ENCODE measurements at places on chromosomes 7 and 10. TPM values are rescaled to one million over a fixed set of nuclear protein-coding genes. Genes with fewer than 3 reads are reported as not detected.

The ASB4 gene
- 8.7 TPM for total RNA-seq

The RBAK gene
- total RNA-seq = 8.7 TPM

The CACNB2 gene
- 55.9 TPM for total RNA-seq

The NKX6-2 gene
- not detected for total RNA-seq

The ASZ1 gene
- total RNA-seq = not detected

The KMT2C gene
- 40.2 TPM for total RNA-seq

The SIRT1 gene
- total RNA-seq = 16.5 TPM

The SLC13A1 gene
- total RNA-seq = not detected

The PIK3AP1 gene
- 7.5 TPM for total RNA-seq

The IQCE gene
- 11.9 TPM for total RNA-seq

The MRLN gene
- not detected for total RNA-seq

The UCMA gene
- not detected for total RNA-seq

- no peak for DNase-seq
These were observed 8.1 kb downstream of the SEMA4G start for GRCh38 chr10:100977436-100977835.

GRCh38 chr7:7327423-7327822 lies 145.1 kb downstream of the C1GALT1 start:
- no peak for DNase-seq

GRCh38 chr7:55109404-55110167 lies 90.8 kb downstream of the EGFR start:
- no peak for DNase-seq

GRCh38 chr7:151793531-151793951 lies 83.4 kb downstream of the PRKAG2 start:
- DNase-seq = peak; percentile 71

DNA sequence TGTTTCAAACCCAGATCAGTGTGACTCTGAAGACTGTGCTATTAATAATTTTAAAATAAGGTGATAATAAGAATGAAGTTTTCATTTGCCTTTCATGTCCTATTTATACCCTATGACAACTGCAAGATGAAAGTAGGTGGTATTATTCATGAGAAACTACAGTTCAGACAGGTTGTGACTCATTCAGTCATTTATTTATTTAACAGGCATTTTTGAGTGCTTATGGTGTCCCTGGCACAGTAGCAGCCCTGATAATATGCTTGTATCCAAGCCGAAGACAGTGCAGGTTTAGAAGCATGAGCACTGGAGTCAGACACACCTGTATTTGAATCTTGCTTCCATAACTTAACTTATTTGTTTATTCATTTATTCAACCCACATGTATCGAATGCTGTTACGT lies 87.1 kb downstream of the FZD1 start:
- DNase-seq = no peak

- no peak for DNase-seq
These were observed 114.7 kb downstream of the RPS24 start for GRCh38 chr10:78148216-78148960.

DNA sequence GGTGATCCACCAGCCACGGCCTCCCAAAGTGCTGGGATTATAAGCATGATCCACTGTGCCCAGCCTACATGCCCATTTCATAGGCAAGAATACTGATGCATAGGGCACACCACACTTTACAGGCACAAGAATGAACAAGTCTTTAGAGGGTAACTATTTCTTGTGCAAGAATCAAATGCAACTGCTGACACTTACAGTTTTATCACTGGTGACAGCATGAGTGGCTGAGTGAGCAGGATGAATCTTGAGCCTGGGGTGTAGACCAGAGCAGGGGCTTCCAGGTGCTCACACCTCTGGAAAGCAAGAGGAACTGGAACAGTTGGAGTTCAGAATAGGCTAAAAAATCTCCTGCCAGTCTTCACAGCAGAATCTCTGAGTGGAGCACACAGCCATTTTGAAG lies 287.5 kb downstream of the KCNMA1 start:
- no peak for DNase-seq

DNA sequence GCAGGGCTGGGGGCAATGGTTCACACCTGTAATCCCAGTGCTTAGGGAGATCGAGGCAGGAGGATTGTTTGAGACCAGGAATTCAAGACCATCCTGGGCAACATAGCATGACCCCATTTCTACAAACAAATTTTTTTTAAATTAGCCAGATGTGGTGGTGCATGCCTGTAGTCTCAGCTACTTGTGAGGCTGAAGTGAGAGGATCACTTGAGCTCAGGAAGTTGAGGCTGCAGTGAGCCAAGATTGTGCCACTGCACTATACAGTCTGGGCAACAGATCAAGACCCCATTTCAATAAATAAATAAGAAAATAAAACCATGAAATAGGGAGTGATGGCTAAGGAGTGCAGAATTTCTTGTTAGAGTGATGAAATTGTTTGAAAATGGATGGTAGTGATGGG lies 8.9 kb downstream of the GRID2IP start:
- no peak for DNase-seq

- DNase-seq = no peak
These were observed 50.6 kb upstream of the ITGB1 start for GRCh38 chr10:33008499-33009243.

- peak; percentile 54 for DNase-seq
These were observed 21.0 kb upstream of the EPC1 start for GRCh38 chr10:32367793-32368453.

DNA sequence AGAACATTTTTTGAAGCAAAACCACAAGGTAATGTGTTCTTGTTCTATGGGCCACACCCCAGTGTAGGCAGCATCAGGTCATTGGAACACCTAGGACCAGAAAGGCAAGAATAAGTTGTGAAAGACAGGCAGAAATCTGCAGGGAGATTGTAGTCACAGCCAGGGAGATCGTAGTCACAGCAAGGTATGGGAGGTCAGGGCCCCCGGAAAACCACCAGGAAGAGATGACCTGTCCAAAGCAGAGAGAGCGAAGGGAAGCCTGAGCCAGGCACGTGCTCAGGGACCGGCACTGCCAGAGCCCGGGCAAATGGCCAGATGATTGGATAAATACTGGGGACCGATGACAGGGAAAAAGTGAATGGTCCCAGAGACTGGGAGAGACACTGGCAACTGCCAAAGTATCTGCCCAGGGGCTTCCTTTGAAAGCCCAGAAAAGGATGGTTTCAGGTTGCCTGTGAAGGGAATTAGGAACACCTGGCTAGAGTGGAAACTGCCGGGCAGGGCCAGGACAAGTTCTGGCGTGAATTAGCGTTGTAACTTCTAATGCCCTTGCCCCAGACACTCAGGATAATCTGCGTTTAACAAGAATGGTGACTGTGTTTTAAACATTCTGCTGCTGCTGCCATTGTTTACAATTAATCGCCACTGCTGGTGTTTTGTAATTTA lies 3.9 kb upstream of the NOBOX start:
- no peak for DNase-seq

GRCh38 chr7:46653848-46654247 lies 732.8 kb upstream of the IGFBP3 start:
- no peak for DNase-seq

- DNase-seq = peak; percentile 62
These were observed 26.0 kb downstream of the LEP start for GRCh38 chr7:128266883-128267594.

DNA sequence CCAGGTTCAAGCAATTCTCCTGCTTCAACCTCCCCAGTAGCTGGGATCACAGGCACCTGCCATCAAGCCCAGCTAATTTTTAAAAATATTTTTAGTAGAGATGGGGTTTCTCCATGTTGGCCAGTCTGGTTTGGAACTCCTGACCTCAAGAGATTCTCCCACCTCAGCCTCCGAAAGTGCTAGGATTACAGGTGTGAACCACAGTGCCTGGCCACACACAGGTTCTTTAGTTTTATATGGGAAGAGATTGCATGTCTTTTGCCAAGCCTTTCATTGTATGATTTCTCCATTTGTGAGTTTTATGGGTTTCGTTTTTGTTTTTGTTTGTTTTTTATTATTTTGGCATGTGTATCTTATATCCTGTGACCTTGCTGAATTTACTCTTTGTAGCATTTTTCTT lies 40.9 kb downstream of the C1GALT1 start:
- DNase-seq = no peak

DNA sequence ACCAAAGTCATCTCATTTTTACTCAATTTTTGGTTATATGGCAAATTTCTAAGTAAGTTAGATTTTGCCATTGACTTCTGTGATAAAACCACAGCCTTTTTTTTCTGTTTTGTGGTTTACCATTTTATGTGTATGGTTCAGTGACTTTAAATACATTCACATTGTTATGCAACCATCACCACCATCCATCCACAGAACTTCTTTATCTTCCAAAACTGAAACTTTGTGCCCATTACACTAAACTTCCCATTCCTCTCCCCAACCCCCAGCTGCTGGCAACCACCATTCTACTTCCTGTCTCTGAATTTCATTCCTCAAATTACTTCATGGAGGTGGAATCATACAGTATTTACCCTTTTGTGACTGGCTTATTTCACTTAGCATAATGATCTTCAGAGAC lies 280.4 kb upstream of the TCERG1L start:
- no peak for DNase-seq

DNA sequence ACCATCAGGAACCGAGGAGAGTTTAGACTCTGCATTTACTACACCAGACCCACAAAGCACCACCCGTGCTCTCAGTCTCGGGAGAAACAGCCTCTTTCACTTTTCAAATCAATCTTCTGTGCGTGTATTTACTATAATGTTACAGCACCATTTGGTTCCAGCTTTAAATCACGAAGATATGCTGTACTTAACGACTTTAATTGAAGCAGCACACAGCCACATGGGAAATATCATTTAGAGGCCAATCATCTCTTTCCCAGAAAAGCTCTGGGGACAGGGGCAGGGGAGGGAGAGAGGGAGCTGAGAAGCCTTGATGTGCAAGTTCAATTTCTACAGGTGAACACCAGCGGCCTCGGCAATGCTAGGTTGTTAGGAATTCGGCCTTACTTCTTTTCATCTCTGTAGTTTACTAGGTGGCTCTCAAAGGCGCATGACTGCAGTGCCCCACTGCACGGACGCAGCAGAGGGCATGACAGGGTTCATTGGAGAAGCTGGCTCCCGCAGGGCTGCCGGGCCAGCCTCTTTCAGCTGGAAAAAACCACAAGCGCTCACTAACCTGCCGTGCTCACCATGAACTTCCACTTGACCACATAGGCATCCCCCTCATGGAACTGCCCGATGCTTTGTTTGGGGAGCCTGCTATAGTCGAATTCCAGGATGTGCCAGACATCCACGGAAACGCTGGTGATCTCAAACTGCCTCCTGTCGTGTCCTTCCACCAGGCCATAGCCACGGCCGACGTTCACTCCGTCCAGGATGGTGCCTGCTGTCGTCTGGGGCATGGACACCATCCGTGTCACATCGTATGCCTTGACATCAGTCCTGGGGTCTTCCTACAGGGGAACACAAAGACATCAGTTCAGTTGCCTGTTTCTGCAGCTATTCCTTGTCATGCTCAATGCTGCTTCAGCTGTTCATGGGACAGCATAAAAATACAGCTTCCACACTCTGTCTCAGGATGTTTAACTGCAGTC lies 154.5 kb downstream of the SVIL start:
- DNase-seq = no peak

GRCh38 chr7:98613601-98614425 lies 3.3 kb upstream of the NPTX2 start:
- DNase-seq = no peak

GRCh38 chr7:5296015-5296610 lies 13.4 kb downstream of the SLC29A4 start:
- no peak for DNase-seq

DNA sequence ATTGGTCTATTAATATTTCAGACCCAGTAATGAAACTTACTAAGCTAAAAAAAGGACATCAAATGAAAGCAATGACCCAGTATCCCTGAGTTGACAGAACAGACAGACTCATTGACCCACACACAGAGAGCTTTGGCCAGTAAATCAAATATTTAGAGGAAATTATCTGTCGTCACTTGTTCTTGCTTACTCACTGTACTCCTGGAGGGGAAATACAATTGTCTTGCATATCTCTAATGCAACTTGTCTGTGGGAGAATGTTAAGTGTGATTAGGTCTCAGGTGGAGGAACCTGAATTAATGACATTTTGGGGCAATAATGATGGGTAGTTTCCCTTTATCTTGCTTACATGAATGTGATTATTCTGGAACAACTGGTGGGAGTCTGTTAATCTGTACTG lies 80.4 kb downstream of the CUBN start:
- DNase-seq = no peak

- DNase-seq = no peak
These were observed 95.7 kb downstream of the CPED1 start for GRCh38 chr7:121084256-121084655.

DNA sequence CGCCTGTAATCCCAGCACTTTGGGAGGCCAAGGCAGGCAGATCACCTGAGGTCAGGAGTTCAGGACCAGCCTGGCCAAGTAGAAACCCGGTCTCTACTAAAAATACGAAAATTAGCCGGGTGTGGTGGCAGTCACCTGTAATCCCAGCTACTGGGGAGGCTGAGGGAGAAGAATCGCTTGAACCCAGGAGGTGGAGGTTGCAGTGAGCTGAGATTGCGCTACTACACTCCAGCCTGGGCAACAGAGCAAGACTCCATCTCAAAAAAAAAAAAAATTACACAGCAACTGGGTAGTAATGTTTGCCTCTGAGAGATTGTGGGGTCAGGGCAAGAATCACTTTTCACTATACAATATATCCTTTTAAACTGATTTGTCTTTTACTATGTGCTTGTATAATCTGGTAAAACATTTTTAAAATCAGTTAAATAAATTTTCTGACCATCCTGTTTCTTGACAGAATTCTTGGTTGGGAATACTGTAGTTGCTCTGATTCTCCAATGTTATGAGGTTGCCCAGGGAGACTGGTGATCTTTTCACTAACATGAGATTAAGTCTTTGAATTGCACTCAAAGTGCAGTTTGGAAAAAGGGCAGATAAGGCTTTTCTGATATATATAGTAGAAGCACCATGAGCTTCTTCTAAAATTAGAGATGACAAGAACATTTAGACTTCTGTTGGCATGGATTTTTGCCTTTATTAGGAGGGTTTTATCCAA lies 1.5 kb downstream of the ENTPD7 start:
- no peak for DNase-seq

DNA sequence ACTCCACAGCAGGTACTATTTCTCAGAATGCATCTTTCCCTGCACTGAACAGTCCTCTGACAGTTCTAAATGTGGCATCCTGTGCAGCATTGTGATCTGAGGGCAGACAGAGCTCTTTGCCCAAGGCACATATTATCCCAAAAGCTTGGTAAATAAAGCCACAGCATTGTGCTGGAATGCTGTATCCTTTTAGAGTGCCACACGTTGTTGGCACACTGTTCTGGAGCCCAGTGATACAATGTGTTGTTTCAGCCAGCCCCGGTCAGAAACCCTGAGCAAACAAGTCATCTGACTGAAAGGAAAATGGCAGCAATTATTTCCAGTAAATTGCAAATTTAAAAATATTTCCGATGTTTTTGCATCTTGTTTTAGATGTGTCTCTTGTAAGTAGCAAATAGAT lies 45.4 kb downstream of the NAMPT start:
- DNase-seq = peak; percentile 36

All from left ventricle myocardium superior (tissue), 1 donor.